Natural killer cell (primary cell): ENCODE measurements at places on chromosomes 2 and 18. TPM values are rescaled to one million over a fixed set of nuclear protein-coding genes. Genes with fewer than 3 reads are reported as not detected.

TSPYL6 gene
- total RNA-seq = not detected

CCDC74A gene
- total RNA-seq = 1.5 TPM

ABCB6 gene
- total RNA-seq = 1.9 TPM

RGPD8 gene
- total RNA-seq = 30.7 TPM

NPAS2 gene
- not detected for total RNA-seq

DLX1 gene
- not detected for total RNA-seq

NDUFS1 gene
- 45.9 TPM for total RNA-seq

C2orf92 gene
- 20.9 TPM for total RNA-seq
